ENCODE measurements at places on chromosomes 5 and 9.
A peak's percentile ranks its signal among the peaks of the same experiment; 100 is the strongest.

DNA sequence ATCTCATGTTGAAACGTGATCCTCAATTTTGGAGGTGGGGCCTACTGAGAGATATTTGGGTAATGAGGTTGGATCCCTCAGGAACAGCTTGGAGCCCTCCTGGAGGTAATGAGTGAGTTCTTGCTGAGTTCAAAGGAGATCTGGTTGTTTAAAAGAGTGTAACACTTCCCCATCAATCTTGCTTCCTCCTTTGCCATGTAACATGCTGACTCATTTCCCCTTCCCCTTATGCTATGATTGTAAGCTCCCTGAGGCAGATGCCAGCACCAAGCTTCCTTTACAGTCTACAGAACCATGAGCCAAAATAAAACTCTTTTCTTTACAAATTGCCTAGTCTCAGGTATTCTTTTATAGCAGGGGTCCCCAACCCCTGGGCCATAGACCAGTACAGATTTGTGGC lies 352.3 kb downstream of the SLCO4C1 start:
- DNase-seq, result no peak

DNA sequence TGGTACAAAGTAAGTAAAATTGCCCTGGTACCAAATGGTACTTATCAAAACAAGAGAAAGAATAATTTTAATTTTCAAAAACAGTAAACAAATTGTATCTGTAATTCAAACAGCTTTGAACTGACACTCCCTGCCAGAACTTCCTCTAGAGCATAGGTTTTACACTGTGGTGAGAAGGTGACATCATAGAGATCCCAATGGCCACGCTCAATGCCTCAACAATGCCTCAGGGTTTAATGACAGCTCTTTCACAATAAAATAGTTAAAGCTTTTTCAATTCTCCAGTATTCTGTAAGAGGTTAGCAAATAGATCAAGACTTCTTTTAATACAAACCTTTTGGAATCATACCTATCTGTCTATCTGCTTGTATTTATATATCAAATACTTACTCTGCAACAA lies 437.1 kb downstream of the PRR16 start:
- DNase-seq, result no peak

DNA sequence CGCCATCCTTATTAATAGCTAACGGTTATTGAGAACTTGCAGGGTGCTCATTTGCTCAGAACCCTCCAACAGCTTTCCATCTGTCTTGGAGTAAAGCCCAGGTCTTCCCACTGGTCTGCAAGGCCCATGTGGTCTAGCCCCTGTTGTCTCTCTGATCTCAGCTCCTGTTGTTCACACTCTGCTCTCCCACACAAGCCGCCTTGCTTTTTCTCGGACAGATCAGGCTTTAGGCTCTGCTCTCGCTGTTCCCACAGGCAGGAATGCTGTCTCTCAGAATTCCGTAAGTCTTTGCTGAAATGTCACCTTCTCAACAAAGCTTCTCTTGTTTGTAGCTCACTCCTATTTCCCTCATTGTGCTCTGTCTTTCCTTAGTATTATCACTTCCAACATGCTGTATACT lies 34.3 kb downstream of the GPR107 start:
- DNase-seq, result no peak

DNA sequence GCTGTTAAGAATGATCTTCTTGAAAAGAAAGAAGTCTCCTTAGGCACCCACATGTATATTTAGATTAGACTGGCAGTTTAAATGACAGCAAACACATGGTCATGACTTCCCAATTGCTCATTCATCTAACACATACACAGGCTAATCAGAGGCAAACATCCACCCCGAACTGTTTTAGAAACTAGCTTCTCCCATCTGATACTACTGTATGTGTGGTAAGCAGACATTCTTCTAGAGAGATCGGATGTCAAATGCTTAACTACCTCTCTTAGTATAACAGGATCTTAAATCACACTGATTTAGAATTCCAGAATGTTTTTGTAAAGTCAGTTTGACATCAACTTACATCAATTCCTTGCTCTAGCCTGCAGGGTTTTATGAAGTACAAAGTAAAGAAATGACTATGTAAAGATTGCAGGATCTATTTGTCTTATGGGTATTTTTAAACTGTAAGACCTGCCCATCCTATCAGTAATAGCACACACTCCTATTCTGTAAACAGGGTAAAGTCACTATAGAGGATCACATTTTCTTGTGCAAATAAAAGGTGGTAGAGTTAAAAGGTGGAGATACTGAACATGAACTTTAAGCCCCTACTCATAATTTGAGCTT lies 239.7 kb downstream of the MLLT3 start:
- DNase-seq, result no peak

DNA sequence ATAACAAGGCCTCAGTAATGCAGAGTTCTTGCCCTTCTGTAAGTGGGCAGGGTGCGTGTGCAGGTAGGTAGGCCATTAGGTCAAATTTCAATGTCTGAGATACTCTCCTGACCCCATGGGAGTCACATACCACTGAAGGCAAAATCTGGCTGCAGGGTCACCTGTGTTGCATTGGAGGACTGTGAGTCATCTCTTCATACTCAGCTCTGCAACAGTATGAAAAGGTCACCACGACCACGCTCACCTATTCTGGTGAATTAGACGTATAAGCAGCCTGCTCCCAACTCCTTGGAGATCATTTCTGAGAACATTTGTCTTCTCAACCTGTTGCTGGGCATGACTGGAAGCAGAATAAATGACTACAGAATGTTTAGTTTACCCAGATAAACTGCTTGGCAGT lies 599.8 kb downstream of the PDE4D start:
- no peak for DNase-seq

DNA sequence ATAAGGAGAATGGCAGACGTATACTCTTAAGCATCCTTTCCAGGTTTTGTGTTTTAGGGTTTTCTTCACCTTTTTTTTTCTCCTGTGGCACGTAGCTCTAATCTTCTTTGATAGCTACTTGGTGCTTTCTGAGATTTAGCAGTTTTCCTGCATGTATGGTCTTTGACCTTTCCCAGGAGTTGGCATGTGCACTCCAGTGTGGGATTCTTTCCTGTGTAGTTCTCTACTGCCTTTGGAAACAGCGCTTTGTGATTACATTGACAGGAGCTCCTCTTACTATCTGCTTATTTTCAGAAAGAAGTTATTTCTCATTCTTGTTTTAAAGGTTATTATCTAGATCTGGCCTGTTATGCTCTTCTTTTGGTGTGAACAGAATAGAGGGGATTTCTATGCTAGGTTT lies 65.5 kb downstream of the UNC13B start:
- no peak for DNase-seq

DNA sequence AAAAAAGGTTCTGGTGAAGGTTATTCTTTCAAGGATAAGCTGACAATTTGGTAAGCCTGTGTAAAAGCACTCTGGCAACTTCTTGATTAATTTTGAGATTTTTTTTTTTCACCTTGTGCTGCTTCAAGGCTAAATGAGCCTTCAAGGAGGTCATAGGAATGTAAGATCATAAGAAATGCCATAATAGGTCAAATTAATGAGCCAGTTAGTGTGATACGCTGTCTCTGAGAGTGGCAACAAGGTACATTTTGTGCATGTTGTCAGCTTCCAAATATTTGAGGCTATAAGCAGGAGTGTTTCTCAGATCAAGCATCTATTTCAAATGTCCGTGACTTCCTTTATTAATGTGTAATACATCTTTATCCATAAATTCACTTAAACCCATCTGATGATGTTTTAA lies 72.3 kb upstream of the CDH6 start:
- DNase-seq, result no peak

DNA sequence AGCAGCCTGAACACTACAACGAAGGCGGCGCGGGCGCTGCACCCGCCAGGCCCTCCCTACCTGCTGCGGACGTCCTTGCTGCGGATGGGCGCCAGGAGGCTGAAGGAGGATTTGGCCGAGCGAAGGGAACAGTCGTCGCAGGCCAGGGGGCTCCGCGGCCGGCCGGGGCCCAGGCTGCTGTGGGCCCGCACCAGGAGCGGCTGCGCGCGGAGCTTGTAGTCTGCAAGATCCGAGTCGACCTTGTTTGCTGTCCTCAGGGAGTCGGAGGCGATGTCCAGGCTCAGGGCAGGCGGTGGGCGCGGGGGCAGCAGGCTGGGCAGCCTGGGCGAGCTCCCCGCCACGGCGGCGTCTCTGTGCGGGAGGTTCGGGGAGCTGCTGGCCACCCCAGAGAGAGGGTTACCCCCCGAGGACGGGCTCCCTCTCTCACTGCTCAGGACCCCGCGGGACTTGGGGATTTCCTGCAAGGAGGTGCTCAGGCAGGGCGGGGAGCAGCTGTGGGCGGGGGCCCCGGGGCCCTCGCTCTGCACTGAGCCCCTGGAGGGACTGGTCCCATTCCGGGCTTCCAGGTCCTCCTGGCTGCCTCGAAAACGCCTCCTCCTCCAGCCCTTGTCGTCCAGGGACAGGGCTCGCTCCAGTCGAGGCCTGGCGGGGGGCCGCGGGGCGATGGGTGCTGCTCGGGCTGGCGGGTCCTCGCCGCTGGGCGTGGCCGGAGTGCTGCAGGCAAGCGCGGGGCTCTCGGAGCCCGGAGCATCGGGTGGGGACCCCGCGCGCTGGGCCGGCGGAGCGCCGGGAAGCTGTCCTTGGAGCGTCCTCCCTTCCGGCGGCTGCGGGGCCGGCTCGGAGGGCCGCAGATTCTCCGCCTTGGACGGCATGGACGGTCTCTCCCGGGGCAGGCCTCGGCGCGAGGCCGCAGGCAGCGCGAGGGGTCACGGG lies 831 bp downstream of the INPP5E start:
- DNase-seq, result peak; percentile 73

- peak; percentile 76 for DNase-seq
Observed at GRCh38 chr9:84970432-84970831, 300.9 kb downstream of the NTRK2 start.

DNA sequence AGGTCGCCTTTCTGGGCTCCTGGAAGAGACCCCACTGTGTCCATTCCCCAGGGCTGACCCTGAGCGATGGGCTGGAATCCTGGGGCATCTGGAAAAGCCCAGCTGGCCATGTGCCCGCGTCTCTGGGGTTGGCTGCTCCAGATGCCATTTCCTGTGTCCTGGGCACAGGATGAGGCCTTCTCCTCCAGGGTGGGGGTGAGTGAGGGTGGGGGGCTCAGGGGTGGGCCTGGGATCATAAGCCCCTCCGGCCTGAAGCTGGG lies 30.7 kb downstream of the PAEP start:
- no peak for DNase-seq

DNA sequence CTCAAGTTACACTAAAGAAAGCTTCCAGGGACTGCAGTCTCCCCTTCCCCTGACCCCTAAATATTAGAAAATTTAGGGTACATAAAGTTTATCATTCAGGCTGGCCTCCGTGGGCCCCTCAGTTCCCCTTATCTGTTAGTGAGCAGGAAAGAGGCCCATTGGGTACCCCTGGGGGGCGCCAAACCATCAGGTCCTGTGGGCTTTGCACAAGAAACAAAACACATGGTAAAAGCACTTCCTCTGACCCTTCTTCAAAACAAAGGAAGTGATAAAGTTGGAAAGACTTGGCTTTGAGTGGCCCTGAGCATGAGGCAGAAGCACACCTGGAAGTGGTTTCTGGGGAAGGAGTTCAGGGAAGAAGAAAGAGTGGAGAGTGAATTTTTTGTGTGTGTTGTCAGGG lies 213.0 kb downstream of the SMARCA2 start:
- no peak for DNase-seq

DNA sequence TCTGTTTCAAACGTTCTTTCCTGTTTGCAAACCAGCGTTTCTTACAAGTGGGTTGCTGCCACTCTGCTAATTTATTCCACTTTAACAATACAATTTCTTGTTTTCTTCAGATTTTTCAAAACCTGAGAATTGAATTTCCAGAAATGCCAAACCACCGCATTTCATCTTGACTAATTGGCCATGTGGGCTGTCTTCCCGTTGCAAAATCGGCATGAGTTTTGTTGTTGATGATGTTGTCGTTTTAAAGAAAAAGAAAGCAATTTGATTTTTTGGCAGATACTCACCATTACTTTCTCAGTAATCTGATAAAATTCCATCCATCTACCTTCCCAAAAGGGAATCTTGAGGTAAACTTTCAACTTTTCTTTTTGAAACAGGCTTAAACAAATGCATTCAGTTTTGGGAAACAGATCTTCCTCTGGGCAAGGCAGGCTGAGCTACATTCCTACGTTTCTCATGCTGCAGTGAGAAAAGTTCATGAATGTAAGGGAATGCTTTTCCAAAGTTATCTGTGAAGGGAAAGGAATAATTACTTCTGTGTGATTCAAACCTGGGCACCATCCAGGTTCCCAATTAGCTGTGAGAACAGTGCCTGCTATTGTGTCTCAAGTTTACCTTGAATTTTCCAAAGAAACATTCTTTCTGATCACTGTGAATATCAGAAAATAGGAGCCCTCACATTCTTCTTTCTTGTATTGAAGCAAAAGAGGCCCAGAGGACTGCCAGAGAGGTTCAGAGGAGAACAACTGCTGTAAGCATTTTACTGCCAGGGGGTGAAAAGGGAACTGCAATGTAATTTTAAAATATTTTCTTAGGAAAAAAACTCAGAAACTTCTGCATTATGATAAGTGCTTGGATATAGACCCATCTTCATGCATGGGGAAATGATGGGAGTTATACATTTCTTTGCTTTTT lies 100.7 kb upstream of the TUT7 start:
- no peak for DNase-seq

GRCh38 chr5:28208356-28208755 lies 1170.0 kb upstream of the CDH9 start:
- no peak for DNase-seq

GRCh38 chr5:39998518-39998917 lies 573.7 kb upstream of the DAB2 start:
- DNase-seq, result no peak

- DNase-seq, result no peak
Observed at GRCh38 chr5:142847898-142848790, 78.0 kb downstream of the ARHGAP26 start.

- DNase-seq, result no peak
Observed at GRCh38 chr5:171953860-171954701, 52.4 kb downstream of the FBXW11 start.

DNA sequence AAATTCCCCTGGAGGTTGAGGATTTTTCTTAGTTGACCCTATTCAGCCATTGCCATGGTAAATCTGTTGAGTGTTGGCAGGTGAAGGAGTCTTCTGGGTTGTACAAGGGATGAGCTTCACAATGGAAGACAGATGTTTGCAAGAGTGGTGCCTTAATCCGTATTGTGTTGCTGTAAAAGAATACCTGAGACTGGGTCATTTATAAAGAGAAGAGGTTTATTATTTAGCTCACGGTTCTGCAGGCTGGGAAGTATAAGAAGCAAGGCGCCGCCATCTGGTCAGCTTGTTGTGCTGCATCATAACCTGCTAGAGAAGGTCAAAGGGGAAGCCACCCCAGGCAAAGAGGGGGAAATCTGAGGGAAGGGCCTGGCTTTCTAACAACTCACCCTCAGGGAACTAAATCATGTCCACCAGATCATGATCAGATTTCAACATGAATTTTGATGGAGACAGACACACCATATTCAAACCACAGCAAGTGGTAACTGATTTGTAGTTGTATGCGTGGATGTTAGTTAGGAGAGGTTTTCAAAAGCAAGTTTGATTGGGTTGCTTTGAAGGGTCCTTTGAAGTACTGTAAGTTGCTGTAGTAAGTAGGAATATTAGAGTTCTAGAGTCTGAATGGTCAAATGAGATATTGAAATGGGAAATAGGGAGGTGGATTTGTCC lies 2.5 kb downstream of the TNPO1 start:
- no peak for DNase-seq
